ENCODE measurements at places on chromosomes 13 and 19.

- DNase-seq: no peak
Observed at GRCh38 chr19:33192010-33192409, 2.1 kb upstream of the LRP3 start.

DNA sequence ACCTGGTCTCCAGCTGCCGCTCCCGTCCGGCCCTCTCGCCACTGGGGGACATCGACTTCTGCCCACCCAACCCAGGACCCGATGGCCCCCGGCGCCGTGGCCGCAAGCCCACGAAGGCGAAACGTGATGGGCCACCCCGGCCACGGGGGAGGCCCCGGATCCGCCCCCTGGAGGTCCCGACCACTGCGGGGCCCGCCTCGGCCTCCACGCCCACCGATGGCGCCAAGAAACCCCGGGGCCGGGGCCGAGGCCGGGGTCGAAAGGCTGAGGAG lies 6.7 kb downstream of the PRR12 start:
- no peak for DNase-seq

DNA sequence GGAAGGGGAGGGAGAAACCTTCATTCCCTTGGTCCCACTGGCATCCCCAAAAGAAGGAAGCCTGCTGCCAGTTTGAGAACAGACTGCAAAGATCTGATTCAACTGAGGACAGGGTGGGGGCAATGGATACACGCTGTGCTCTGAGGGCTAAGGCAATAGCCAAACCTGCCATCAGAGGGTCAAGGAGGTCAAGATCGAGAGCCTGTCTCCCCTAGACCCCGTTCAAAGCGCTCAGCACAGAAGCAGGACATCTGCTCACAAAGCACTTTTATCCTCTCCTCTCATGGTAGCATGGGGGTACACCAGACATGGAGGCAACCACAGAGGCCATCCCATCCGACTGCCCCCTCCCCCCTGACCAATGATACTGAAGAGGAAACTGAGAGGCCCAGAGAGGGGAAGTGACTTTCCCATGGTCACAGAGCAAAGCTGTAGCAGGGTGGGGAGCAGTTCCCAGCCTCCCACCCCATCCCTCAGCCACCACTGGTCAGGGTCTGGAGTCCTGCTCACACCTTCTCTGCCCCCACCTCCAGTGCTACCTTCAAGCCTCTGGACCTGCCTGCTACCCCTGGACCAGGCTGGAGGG lies 11.1 kb downstream of the POU2F2 start:
- DNase-seq: no peak

- no peak for DNase-seq
Observed at GRCh38 chr13:51154029-51154555, 43.0 kb upstream of the C13orf42 start.

DNA sequence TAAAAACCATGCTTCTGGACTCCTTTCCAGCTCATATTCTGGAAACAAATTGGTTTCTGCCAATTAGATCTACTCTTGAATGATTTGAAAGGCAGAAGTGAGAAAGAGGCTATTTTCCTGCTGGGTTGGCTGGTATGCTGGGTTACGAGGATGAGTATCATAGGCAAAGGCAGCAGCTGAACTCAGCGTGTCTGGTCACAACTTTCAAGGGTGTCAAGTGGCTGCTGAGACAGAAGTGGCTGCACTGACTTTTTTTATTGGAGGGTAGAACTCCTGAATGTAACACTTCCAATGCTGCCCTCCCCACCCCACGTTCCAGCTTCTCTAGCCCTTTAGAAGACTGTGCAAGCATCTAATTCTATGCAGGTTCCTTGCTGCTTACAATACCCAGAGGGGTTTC lies 8.3 kb upstream of the DZIP1 start:
- no peak for DNase-seq

DNA sequence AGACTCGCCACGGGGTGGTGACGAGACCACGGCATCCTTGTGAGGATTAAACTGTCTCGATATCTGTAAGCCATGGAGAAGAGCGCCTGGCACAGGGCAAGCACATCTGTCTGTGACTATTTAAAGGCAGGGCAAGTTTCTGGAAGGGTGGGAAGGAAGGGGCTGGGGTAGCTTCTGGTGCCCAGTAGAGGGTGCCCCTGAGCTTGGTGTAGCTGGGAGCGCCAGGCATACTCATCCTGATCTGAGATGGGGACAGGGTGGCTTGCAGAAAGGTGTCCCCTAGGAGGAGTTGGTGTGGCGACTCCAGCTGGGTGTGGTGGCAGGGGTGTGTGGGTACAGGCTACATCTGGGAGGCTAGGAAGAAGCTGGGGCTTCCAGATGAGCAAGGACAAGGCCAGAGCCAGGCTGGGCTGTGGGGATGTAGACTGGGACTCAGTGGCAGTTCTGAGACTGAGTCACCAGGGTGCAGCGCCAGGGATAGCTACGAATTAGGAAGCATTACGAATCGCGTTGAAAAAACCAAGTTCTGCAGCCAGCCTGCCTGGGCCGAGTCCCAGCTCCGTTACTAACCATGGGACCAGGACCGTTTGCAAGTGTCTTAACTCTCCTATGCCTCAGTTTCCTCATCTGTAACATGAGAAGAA lies 23.1 kb upstream of the ASPDH start:
- no peak for DNase-seq

- DNase-seq: no peak
Observed at GRCh38 chr19:39398297-39398864, 7.2 kb downstream of the MED29 start.

- no peak for DNase-seq
Observed at GRCh38 chr19:6736917-6737283, 480 bp downstream of the GPR108 start.

Measured in activated CD8-positive, alpha-beta memory T cell treated with anti-CD3 and anti-CD28 coated beads for 4 hours (primary cell).